Endothelial cell of coronary artery (primary cell): ENCODE measurements at places on chromosomes 11 and 22. TPM values are rescaled to one million over a fixed set of nuclear protein-coding genes. Genes with fewer than 3 reads are reported as not detected.

Gene ADSL
- 124 and 171 TPM in 2 replicates for total RNA-seq

Gene KDELR3
- 27.4 and 36.0 TPM in 2 replicates for total RNA-seq

Gene OR51B5
- total RNA-seq, result not detected in 2 replicates

Gene GLB1L2
- 0.19 and 0.36 TPM in 2 replicates for total RNA-seq

Gene OR4C45
- not detected in 2 replicates for total RNA-seq

Gene TMPRSS6
- total RNA-seq, result not detected in 2 replicates

Gene KDM4E
- total RNA-seq, result not detected in 2 replicates
